ENCODE measurements at places on chromosomes 6 and 20.

GRCh38 chr6:130105996-130106704 is 87.8 kb downstream of the L3MBTL3 start:
- no peak for DNase-seq

DNA sequence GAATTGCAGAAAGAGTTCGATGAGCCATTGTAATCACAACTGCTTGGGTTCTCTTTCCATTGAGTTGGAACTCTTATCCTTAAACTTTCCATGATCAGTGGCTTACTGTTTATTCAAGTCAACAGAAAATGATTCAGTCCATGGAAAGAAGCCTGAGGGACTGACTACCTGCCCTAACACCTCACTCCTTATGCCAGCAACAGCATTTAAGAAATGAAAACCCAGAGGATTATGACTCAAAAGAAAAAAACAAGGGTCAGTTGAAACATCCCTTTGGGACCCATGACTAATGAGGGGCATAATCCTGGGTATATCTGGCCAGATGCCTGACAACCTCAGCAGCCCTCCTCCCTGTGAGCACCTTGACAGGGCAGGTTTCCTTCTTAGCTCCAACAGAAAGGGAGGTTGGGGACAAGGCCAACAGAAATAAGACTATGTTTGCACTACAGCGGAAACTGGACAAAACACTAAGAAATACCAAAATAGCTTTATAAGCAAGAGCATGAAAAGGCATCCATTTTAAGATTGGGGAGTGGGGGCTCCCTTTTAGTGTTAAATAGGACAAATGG is 106.7 kb downstream of the MAP3K5 start:
- DNase-seq = no peak

- no peak for DNase-seq
Measured at GRCh38 chr6:137216106-137216505, 3.1 kb downstream of the IFNGR1 start.

DNA sequence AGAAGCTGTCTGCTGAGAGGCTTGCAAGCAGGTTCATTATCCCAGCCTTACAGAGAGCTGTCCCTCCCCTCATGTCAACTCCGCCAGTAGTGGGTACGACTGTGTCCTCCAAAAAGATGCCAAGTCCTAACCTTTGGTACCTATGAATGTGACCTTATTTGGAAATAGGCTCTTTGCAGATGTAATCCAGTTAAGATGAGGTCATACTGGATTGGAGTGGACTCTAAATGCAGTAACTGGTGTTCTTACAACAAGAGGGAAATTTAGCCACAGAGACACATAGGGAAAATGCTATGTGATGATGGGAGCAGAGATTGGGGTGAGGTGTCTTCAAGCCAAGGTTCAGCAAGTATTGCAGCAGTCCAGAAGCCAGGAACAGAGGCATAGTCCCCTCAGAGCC is 90.8 kb upstream of the FOXP4 start:
- no peak for DNase-seq

DNA sequence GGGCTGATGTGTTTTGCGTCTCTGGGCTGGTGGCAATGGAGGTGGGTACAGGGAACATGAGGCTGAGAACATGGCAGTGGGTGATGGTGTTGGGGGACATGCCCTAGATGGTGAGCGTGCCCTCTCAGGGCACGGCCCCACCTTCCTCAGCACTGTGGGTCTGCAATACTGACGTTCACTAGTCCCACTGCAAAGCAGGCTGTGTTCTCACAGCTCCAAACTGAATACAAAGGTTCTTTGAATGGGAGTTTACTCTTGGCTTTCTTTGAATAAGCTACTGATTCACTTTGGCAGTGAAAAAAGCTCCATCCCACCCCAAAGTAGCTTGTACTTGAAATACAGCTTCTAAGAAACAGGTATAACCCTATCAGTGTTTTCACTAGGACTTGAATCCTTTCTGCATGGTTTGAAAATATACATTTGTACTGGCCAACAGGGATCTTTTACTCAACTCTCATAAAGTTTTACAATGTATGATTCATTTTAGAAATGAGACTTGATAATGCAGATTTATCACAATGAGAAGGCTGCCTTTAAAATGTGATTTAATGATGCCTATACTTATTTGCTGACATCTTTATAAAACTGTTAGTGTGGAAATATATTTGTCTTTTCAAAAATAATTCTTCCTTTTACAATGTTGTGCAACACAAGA is 400.7 kb downstream of the ZFAND3 start:
- no peak for DNase-seq

Data from stimulated activated naive CD8-positive, alpha-beta T cell treated with anti-CD3 and anti-CD28 coated beads, Interleukin-15, amount 100 ng/mL, for 72 hours (primary cell).